HEK293T (cell line): ENCODE measurements at places on chromosomes 4 and X.

DNA sequence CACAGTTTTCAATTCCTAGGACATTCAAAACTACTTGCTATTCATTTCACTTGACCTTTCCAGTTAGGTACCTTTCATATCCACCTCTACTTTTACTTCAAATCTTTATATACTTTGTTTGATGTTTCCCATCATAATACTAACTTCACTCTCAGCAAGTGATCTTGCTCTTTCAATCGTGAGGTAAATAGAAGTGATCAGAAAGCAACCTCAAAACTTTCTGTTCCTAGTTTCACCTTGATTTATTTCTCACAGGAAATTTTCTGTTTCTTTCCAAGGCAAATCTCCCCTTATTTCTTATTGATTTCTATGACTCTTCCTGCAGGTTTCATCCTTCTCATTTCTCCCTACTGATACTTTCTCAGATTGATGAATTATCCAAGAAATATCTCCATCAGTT is 623.5 kb downstream of the FSTL5 start:
- DNase-seq = no peak

DNA sequence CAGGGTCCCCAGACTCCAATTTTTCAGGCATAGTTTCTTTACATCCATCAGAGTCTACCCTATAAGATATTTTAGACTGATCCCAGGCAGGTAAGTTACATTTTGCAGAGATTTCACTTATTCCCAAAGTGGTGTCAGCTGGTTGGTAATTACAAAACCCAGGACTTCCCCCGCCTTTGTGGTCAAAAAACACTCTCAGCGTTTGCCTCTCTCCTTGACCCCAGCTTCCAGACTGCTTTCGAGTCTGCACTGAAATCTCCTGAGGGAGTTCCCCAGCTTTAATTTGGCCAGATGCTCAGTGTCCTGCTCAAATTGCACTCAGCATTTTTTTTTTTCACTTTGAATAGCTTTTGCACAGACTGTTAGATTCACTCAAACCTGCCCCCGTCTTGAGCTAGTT is 11.2 kb upstream of the AMOT start:
- no peak for DNase-seq

DNA sequence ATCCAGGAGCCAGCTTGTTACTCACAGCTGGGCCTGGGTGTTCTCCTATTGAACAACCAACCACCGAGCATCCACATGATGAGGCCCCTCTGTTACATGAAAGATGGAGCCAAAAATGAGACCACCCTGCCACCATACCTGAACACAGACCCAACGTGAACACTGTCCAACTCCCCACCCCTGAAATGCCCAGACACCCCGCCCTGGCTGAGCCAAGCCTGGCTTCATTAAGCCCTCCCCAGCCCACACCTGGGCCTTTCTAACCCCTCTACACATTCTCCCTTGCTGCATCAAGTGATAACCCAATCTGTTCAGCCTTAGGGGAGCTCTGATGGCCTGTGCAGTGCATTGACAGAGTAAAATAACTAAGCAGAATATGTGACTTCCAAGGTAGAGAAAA is 80.7 kb downstream of the EVC start:
- no peak for DNase-seq

GRCh38 chrX:23854945-23855344 is 52.8 kb downstream of the APOO start:
- no peak for DNase-seq

GRCh38 chr4:155950461-155950860 is 3.2 kb downstream of the CTSO start:
- no peak for DNase-seq

GRCh38 chrX:16202943-16203342 is 35.7 kb downstream of the MAGEB17 start:
- DNase-seq = no peak

GRCh38 chrX:78534221-78534620 is 124.9 kb downstream of the RTL3 start:
- DNase-seq = no peak

- DNase-seq = no peak
Measured at GRCh38 chr4:188942606-188943005, 803.4 kb downstream of the TRIML1 start.

GRCh38 chr4:138689593-138689992 is 326.0 kb upstream of the NOCT start:
- no peak for DNase-seq

DNA sequence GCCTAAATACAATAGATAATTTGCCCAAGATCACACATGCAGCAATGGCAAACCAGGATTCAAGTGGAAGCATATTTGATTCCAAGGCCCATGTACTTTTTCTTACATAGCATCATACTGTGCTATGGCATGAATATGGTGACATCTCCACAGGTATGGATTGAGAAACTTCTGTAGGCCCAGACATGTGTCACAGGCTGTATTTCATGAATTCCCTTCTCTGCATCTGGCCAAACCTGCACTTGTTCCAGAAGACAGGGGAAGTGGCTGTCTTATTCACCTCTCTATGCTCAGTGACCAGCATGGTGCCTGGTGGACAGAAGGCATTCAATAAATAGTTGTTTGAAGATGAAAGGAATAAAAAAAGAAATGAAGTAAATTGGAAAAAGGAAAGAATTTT is 77.3 kb upstream of the TMEM164 start:
- no peak for DNase-seq
